ENCODE measurements at places on chromosomes 13 and 19. TPM values are rescaled to one million over a fixed set of nuclear protein-coding genes. Genes with fewer than 3 reads are reported as not detected.
A peak's percentile ranks its signal among the peaks of the same experiment; 100 is the strongest.

- DNase-seq: no peak
Measured at GRCh38 chr13:46543287-46543686, 9.7 kb upstream of the LRCH1 start.

- no peak for DNase-seq
Measured at GRCh38 chr13:85724546-85725432, 74.4 kb downstream of the SLITRK6 start.

- no peak for DNase-seq
Measured at GRCh38 chr19:10372690-10373089, 7.7 kb downstream of the TYK2 start.

- no peak for DNase-seq
Measured at GRCh38 chr13:109697936-109698335, 88.4 kb downstream of the IRS2 start.

GRCh38 chr19:45773384-45773783 is 4.3 kb upstream of the SIX5 start:
- DNase-seq: no peak

GRCh38 chr13:99123101-99124045 is 77.3 kb upstream of the UBAC2 start:
- peak; percentile 42 for DNase-seq

GRCh38 chr13:95763601-95764000 is 86.7 kb downstream of the DNAJC3 start:
- no peak for DNase-seq

- no peak for DNase-seq
Measured at GRCh38 chr13:33112766-33113165, 96.5 kb downstream of the KL start.

GRCh38 chr13:94305033-94305432 is 174.4 kb downstream of the DCT start:
- no peak for DNase-seq

DNA sequence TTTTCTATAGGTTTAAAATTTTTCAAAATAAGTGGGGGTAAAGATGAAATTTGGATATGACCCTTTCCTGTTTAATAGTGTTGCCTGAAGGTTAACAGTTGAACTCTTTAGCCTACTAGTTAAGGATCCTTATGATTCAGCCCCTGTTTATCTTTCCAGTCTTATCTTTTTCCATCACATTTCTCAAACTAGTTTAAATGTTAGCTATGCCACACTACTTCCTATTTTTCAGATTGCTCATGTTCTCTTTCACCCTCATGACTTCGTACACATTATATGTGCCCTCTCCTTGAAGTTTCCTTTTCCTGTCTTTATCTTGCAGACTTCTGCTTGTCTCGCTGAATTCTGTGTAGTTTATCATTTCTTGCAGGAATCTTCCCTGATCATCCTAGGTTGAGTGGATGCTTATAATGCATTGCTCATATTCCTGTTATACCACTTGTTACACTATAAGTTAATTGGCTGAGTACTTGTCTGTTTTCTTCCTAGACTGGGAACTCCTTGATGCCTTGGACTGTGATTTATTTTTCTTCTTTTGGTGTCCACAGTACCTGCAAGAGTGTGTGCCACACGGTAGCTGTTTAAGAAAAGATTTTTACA is 86.7 kb downstream of the FNDC3A start:
- DNase-seq: no peak

DNA sequence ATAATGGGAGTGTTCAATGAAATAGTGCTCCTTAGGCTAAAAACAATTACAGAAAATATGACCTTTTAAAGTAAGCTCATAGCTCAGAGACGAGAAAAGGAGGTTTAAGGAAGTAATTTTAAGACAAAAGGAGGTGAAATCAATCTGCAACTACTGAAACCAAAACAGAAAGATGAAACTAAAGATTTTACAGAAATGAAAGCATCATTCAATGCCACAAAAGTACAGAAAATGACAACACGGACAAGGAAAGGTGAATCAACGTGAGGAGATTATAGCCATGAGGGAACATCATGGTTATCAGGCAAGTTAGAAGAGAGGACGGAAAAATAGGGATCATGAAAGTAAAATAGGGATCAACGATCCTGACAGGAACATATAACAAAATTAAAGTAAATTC is 745.2 kb downstream of the PCDH17 start:
- DNase-seq: no peak

- no peak for DNase-seq
Measured at GRCh38 chr13:80598189-80598588, 257.3 kb upstream of the SPRY2 start.

- no peak for DNase-seq
Measured at GRCh38 chr19:38736413-38737280, 7.6 kb downstream of the CAPN12 start.

- no peak for DNase-seq
Measured at GRCh38 chr13:99909836-99910619, 61.5 kb downstream of the ZIC5 start.

DNA sequence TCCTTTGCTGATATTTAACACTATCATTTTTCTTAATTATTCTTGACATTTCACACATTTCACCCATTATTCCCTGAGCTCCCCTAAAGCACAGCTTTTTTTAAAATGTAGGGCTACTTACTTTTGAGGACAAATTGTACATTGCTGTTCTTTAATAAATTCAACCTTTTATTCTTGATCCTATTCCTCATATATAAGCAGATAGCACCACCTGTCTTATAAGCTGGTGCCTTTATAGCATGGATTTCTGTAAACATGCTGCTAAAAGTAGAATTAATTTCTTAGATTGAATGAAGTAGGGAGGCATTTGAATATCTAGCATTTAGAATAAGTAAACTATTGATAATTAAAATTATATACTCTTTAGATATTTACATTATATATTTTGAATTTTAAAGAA is 603.4 kb upstream of the PCDH9 start:
- DNase-seq: no peak

The TTC9B gene
- total RNA-seq: not detected

The IL17D gene
- total RNA-seq: 1.9 TPM

The CKM gene
- total RNA-seq: not detected

The PEAK3 gene
- total RNA-seq: not detected

The SULT2B1 gene
- 0.31 TPM for total RNA-seq

The NLRP11 gene
- total RNA-seq: not detected

The CELF5 gene
- total RNA-seq: 1.4 TPM

The KCNJ14 gene
- total RNA-seq: 1.4 TPM

The ZNF77 gene
- total RNA-seq: 1.5 TPM

The ANKRD24 gene
- 0.73 TPM for total RNA-seq
